ENCODE measurements at places on chromosomes 4 and X.
A peak's percentile ranks its signal among the peaks of the same experiment; 100 is the strongest.

GRCh38 chr4:186854256-186854655 is 130.6 kb upstream of the FAT1 start:
- no peak for DNase-seq

DNA sequence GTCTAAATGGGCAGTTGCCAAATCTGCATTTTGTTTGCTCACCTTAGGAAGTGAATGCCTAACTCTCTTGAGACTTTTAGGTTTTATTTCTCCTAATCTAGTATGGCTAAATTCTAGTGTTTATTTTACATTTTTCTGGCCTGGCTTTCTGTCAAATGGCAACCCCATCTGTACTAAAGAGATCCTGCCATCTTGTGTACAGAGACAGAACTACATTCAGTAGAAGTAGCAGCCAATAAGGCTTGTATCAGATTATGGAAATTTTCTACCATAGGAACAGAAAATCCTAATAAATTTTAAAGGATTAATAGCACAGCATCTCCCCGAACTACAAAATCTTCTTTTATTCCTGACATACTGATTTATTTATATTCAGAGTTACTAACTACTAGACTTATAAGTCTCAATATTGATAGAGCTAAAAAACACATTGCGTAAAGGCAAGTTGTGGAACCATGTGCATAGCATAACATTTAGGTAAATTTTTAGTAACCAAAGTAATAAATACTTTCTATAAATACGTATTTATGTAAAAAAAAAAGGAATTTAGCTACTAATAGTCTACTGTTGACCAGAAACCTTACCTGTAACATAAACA is 45.5 kb downstream of the TMEM144 start:
- peak; percentile 25 for DNase-seq

DNA sequence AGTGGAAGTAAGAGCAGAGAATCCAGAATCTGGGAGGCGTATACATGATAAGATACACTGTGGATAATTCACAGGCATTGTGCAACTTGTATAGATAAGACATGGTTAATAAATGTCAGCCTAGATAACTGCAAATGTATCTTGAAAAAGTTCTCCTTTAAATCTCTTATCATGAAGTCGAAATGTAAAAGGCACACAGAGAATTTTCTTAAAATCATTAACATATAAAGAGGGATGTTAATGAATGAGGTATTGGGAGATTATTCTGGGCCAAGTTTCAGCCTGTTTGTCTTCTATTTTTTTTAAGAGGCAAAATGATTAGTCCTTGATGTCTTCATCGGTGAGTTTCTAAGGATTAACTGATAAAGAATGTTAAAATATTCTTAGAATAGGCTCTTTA is 835 bp downstream of the TDO2 start:
- no peak for DNase-seq

GRCh38 chr4:81595798-81596610 is 124.3 kb upstream of the RASGEF1B start:
- DNase-seq, result no peak

- peak; percentile 32 for DNase-seq
These were observed 11.6 kb upstream of the EOLA2 start for GRCh38 chrX:149949743-149950436.

- DNase-seq, result no peak
These were observed 571.9 kb upstream of the FAM241A start for GRCh38 chr4:111573386-111573785.

DNA sequence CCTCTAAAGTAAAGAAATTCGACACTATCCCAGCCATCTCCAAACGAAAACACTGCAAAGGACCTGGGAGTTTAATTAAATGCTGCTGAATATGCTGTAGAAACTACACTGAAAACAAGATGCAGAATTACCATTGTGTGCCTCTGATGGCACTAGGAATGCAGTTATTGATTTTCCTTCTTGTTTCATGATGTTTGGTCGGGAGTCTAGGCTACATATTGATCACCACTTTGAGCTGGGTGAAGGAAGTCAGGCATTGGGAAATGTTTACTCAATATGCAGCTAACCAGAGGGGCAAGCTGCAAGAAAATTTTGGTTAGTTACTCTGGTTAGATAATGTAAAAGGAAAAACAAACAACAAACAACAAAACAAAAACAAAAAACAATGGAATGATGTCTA is 650.7 kb upstream of the GALNTL6 start:
- DNase-seq, result no peak

- DNase-seq, result no peak
These were observed 19.0 kb downstream of the MAGEC2 start for GRCh38 chrX:142186103-142186502.

GRCh38 chr4:117965622-117966021 is 68.7 kb upstream of the NDST3 start:
- no peak for DNase-seq

GRCh38 chr4:83569987-83570386 is 34.1 kb downstream of the GPAT3 start:
- no peak for DNase-seq

DNA sequence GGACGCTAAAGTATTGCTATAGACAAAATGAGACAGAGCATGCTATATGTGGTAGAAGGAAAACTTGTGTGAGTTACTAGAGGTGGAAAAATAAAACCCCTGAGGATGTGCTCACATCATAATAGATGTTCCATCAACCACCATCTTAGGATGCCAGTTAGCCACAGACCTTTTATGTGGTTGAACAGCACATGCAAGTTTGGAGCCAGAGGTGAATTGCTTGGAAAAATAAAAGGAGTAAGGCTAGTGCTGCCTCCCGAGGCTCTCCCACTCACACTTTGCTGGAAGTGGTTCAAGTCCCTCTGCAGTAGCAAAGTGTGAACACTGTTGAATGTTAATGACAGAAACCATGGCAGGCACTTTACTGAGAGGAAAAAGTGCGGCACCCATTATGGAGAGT is 39.4 kb upstream of the PPARGC1A start:
- DNase-seq, result no peak

DNA sequence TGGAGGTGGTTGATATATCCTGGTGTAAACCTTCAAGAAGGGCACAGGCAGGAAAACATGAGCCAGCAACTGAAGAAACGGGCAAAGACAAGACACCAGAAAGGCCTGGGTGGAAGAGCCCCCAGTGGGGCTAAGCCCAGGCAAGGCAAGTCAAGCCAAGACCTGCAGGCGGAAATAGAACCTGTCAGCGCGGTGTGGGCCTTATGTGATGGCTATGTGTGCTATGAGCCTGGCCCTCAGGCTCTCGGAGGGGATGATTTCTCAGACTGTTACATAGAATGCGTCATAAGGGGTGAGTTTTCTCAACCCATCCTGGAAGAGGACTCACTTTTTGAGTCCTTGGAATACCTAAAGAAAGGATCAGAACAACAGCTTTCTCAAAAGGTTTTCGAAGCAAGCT is 7.2 kb downstream of the ZFP42 start:
- DNase-seq, result no peak

- no peak for DNase-seq
These were observed 216.4 kb upstream of the AFF2 start for GRCh38 chrX:148284056-148284455.

DNA sequence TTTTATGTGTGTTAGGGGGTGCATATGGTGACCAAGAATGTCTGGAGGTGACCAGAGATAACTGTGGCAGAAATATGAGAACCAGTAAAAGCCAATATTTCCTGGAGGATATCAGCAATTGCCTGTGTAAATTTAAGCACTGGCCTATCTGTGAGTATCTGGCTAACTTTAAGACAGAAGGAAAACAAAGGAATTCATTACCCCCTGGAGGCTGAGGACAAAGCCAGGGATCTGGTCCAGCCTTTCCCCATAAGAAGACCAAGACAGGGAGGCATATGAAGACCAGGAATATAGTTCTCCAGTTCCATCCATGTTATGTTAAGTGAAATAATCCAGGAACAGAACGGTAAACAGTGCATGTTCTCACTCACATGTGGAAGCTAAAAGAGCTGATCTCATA is 49.2 kb downstream of the MFAP3L start:
- DNase-seq, result no peak

- no peak for DNase-seq
These were observed 83.9 kb upstream of the FAM241A start for GRCh38 chr4:112061207-112061817.

GRCh38 chrX:38402118-38402517 is 49.7 kb downstream of the OTC start:
- no peak for DNase-seq

DNA sequence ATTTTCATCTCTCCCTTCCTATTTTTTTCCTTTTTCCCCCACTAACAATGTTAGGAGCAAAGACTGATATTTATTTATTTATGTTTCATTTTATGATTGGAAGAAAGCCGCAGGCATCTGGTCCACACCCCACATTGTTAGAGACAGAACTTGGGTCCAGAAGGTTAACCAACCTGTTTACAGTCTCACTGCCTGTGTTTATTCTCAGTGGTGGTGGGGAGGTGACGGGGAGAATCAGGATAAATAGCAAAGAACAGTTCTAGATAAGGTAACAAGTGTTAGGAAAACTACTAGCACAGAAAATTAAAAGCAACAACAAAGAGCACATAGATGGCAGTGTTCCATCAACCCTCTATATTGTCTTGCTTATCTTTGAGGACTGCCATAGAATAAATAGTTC is 301.7 kb upstream of the DIPK2B start:
- no peak for DNase-seq

DNA sequence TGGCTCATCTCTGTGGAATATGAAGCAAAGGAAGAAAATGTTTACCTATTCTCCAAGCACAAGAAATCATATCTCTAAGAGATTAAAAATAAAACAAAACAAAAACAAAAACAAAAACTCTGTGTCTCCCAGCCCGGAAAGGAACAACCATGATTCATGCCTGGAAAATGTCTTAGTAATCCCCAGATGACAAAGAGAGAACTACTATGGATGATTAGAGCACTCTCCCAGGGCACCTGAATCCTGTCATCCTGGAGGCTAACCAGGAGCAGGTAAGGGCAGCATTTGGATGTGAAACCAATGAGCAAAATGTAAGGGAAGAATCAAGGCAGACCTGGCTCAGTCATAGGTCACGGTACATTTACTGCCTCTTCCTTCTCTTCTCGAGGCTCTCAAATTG is 1.7 kb upstream of the AKAP4 start:
- no peak for DNase-seq

- DNase-seq, result no peak
These were observed 34.9 kb upstream of the CITED1 start for GRCh38 chrX:72340626-72341025.

- no peak for DNase-seq
These were observed 96.5 kb upstream of the DUSP21 start for GRCh38 chrX:44747317-44747716.

DNA sequence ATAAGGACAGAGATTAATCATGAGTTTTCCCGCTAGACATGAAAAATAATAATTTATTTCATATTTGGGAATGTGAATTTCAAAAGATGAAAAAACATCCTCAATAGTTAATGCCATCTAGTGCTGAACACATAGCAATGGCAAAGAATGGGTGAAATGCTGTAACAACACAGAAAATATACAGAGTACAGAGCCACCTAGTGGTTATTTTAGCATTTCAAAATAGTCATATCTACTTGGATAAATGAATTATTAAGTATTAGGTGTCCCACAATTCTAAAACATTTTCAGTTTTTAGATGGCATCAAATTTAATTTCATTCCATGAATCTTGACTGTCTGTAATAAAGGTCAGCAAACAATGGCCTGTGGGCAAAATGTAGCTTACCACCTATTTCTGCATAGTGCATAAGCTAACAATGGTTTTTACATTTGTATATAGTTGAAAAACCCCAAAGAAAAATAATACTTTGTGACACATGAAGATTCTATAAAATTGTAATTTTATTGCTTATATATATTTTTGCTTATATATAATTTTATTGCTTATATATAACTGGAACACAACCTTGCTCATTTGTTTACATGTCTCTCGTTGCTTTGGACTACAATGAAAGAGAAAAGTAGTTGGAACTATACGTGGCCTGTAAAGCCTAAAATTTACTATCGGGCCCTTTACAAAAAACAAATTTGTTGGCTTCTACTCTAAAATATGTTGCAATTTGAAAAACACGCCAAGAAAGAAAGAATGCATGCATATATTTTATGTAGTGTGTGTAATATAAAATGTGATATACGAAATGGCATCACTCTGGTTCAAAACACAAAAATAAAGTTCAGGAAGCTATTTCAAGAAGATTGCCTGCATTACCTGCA is 99.1 kb upstream of the FAM47C start:
- peak; percentile 15 for DNase-seq

Data from foreskin fibroblast (primary cell).